ENCODE measurements at places on chromosomes 1 and 21.

DNA sequence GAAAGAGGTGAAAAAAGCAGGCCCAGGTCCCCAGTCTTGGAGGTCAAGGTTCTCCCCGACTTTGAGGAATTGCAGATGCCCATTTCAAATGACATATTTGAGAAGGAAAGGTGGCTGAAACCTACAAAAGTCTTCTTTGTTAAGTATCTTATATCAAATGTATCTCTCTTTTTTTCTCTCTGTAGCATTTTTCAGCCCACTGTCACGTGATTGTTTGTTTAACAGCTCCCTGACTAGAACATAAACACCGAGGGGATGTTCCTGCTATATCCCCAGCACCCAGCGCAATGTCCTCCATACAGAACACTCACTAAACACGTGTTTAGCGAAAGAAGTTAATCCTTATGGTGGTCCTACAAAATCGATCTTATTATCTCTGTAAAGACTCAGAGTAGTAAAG, 27.6 kb downstream of the BEND5 start:
- DNase-seq = no peak

DNA sequence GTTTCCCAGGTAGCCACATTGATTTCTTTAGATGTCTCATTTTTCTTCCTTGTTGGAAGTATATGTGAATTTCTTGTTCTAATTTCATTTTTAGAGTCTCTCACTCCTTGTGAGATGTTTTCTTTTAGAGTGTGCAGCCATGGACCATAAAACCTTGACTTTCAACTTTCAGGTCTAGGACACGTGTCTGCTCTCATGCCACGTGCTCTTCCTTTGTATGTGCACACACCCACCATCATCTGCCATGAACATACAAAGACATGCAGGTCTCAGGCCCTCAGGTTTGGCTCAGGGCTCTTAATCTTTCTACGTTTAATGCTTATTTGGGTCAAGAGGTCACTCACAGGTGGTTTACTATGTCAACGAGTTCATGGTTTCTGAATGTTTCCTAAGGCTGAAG, 70.6 kb downstream of the DDX20 start:
- DNase-seq = no peak

DNA sequence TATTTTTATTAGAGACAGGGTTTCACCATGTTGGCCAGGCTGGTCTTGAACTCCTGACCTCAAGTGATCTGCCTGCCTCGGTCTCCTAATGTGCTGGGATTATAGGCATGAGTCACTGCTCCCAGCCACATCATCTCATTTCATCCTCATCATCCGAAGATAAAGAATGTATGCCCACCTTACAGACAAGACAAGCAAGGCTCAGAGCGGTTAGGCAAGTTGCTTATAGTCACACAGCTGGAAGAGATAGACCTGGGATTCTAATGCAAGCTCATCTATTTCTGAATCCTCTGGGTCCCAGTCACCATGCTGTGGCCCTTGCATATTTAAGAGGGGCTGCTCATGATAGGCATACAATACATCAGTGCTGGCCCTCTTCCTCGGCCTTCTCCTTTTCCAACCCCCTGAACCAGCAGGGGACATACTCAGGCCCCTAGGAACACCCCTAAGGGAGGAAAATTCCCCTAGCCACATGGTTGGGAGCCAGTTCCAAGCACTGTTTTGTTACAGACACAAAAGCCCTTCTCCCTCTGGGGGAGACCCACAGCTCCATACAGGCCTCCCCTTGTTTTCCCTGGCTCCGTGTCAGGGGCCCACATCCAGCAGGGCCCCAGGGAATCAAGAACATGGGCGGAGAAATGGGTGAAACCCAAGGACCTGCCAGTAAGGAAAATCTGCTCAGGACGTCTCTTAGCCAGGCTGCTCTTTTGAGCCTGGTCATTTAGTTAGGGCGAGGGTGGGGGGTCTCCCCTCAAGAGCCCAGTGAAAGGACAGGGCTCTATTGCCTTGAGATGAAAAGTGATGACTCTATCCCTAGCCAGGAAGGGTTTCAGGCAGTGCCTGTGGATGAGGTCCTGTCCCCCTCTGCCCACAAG, 6.9 kb downstream of the CSRP1 start:
- DNase-seq = no peak

DNA sequence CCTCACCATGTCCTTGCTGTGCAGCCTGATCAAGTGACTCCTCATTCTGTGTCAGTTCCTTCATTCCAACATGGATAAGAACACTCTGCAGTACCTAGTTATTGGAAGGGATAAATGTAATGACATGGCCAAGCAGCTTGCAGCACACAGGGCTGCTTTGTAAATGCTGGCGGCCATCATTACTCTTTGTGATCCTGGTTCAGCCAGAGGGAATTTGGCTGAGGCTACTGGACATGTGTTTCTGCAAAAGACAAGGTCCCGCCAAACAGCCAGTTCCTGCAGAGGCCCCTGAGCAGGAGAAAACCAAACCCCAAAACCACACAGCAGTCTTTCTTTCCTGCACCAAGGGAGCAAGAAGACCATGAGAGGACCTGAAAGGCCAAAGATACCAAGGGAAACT, 495.8 kb downstream of the AJAP1 start:
- no peak for DNase-seq

DNA sequence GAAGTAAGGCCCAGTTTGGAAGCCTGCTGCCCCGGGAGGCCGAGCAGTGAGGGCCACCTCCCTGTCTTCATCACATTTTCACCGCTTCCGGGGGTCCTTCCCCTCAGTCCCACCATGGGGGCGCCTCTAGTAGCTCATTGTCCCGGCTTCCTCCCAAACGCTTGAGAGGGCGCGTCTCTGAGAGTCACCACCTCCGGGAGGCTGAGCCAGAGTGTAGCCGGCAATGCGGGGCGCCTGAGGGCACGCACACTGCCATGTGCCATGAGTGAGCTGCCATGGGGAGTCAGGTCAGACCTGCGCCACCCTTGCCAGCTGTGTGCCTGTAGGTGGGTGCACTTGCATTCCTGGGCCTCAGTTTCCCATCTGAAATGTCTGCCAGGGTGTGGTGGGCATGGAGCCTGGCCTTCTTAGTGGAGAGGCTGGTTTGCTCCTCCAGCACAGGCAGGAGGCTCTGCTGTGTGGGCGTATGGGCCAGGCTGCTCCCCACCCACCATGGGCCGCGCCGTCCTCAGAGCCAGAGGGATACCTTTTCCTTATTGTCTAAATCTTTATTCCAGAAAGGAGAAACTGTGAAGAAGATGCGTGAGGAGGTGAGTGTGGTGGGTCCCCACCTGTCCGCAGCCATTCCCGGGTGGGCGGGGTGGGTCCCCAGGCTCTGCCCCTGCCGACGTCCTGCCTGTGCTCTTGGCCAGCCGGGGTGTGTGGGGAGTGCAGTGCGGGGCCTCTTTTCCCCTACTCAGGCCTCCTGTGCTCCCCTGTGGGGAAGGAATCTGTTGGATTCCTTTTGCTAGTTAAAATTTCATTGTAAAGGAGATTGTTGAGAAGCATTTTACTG, 81.3 kb upstream of the COL6A1 start:
- DNase-seq = no peak

- no peak for DNase-seq
Measured at GRCh38 chr1:182113879-182114626, 52.5 kb upstream of the ZNF648 start.

DNA sequence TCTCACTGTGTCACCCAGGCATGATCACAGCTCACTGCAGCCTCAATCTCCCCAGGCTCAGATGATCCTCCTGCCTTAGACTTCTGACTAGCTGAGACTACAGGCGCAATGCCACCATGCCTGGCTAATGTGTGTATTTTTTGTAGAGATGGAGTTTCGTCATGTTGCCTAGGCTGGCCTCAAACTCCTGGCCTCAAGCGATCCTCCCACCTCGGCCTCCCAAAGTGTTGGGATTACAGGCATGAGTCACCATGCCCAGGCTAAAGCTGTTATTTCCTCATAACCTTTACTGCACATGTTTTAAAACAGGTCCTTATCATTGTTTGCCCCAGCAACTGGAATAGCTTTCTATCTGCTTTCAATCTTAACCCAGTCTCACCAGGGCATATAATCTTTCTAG, 2.9 kb downstream of the SARS1 start:
- DNase-seq = no peak

DNA sequence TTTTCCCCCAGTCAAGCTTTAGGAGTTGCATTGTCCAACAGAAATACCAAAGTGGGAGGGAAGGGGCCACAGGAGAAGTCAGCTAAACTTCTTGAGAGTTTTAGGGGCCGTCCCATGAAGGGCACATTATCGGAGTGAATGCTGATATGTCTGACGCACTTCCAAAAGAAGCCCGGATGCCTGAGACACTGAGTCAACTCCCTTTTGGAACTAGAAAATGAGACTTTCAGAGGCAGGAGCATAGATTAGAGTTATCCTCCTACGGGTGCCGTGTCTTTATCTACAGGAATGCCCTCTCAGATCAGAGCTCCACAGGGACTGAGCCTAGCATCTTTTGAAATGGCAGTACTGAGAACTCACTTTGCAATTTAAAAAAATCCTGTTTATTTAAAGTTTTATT, 13.1 kb downstream of the ACTN2 start:
- no peak for DNase-seq

- DNase-seq = peak; percentile 54
Measured at GRCh38 chr1:175887981-175888428, 144.6 kb upstream of the TNR start.

GRCh38 chr21:25983745-25984144, 186.8 kb downstream of the APP start:
- DNase-seq = no peak

DNA sequence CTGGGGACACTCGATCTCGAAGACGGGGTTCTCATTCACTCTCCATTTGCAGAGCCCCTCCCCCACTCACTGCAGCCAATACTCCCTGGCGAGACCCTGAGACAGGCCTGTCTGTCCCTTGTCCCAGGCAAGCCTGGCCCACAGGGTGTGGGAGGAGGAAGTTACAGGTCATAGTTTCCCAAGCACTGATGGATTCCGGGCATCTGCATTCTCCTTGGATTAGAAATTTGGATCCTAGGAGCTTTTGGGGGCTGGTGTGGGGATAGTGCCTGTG, 11.3 kb downstream of the WNT3A start:
- DNase-seq = no peak

DNA sequence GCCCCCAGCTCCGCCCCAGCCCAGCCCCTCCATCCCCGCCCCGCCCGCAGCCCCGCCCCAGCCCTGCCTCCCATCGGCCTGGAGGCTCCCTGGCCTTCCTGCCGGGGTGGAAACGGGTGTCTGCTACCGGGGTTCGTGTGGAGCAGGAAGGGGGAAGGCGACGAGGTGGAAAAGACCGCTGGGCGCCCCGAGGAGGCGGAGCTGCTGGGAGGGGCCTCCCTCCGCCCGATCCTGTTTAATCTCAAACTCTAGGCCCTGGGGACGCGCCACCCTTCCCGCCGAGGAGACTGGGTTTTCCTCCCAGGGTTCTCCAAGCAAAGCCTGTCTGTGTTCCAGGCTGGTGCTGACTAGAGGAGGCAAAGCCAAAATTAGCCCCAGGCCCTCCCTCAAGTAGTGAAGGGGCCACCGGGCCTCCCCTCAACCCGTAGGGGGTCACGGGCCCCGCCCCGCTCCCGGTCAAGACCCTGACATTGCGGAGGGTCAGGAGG, 16.2 kb upstream of the TTLL10 start:
- DNase-seq = no peak

DNA sequence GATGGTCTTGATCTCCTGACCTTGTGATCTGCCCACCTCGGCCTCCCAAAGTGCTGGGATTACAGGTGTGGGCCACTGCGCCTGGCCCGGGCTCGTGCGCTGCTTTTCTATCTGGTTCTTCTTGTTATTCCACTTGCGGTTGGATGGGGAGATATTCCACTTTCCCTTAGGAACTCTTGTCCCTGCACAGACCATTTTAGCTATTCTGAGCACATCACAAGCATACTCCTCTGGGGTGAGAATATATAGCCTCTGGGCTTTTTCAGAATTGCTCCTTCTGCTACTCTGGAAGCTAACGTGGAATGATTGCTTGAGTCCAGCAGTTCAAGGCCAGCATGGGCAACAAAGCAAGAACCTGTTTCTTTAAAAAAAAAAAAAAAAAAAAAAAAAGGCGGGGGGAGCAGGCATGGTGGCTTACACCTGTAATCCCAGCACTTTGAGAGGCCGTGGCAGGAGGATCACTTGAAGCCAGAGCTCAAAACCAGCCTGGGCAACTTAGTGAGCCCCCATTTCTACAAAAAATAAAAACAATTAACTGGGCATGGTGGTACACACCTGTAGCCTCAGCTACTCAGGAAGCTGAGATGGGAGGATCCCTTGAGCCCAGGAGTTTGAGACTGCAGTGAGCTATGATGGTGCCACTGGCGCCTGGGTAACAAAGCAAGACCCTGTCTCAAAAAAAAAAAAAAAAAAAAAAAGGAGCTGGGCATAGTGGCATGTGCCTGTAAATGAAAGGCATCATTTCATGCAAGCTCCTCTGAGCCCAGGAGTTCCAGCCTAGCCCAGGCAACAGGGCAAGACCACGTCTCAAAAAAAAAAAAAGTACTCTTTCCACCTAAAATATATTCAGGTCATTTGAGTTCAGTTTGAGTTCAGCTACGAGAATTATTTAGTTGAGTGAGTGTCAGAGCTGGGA, 11.8 kb upstream of the PGD start:
- no peak for DNase-seq

DNA sequence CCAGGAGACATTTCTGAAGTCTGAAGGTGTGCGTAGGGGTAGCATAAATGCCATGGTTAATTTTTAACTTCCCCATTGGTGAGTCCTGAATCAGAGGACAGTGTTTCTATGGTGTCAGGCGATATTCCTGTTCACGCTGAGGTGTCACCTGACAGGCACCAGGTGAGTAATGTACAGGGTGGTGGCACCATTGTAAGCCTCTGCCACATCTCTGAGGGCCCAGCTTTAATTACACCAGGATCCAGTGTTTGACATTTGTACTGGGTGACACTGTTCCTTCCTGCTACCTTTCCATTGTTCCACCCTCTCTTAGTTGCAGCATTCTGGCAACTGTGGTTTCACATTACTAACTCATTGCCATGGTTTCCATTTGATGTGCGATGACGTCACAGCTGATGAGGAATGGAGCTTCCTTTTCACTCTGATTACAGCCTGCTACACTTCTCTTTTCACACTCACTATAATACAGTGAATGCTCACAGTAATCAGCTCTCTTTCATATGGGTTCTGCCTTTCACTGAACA, 40.6 kb upstream of the MARK1 start:
- peak; percentile 58 for DNase-seq

DNA sequence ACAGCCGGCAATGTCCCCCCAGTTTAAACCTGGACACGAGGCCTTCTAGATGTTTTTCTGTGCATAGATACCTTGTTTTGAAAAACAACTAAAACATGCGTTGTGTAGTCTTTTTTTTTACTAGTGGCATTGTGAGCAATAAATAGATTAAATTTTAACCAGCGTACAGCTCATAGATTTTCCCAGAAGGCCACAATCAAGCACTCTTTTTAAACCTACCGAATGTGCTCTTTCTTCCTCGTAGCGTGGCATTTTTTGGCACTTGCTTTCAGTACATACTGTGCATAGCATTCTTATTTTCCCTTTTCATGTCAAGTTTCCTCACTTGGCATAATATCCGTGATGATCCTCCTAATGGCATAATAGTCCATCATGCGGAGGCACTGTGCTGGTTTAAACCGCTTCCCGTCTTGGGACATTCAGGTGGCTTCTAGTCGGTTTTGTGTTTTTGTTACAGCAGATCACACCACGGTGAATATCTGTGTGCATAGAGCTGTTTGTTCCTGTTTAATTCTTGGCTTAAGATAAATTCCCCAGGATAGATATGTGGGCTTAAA, 95.3 kb downstream of the PDE9A start:
- no peak for DNase-seq

- DNase-seq = no peak
Measured at GRCh38 chr1:219965285-219966070, 37.1 kb upstream of the SLC30A10 start.
